Esophagus muscularis mucosa (tissue), 4 donors: ENCODE measurements at places on chromosomes 2 and 18.

DNA sequence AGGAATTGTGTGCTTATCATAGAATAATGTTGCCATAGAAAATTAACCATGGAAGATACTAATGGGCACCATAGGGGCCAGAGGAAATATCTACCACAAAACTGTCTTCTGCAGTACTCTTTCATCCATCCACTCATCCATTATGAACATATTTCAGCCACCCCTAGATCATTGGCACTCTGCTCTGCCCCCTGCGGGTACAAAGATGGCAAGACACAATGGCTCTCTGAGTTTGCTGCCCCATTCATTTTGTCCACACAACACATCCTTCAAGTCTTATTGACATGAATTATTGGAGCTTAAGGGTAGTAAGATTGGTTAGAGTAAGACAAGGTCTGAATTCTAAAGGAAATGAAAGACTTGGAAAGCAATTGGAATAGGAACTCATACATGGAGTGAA is 1224.7 kb upstream of the CELF4 start:
- no peak for DNase-seq

GRCh38 chr2:51650769-51651168 is 618.8 kb upstream of the NRXN1 start:
- DNase-seq = no peak

- no peak for DNase-seq
These were observed 4.7 kb downstream of the EEF1B2 start for GRCh38 chr2:206164261-206164862.

GRCh38 chr2:226671141-226671676 is 128.4 kb downstream of the IRS1 start:
- DNase-seq = no peak

- DNase-seq = no peak
These were observed 128.7 kb upstream of the TANK start for GRCh38 chr2:161031511-161031910.

- no peak for DNase-seq
These were observed 19.8 kb downstream of the ABHD3 start for GRCh38 chr18:21684731-21685130.

GRCh38 chr2:163647300-163647699 is 88.5 kb downstream of the FIGN start:
- DNase-seq = no peak

GRCh38 chr2:45616658-45617411 is 5.8 kb upstream of the SRBD1 start:
- DNase-seq = no peak

DNA sequence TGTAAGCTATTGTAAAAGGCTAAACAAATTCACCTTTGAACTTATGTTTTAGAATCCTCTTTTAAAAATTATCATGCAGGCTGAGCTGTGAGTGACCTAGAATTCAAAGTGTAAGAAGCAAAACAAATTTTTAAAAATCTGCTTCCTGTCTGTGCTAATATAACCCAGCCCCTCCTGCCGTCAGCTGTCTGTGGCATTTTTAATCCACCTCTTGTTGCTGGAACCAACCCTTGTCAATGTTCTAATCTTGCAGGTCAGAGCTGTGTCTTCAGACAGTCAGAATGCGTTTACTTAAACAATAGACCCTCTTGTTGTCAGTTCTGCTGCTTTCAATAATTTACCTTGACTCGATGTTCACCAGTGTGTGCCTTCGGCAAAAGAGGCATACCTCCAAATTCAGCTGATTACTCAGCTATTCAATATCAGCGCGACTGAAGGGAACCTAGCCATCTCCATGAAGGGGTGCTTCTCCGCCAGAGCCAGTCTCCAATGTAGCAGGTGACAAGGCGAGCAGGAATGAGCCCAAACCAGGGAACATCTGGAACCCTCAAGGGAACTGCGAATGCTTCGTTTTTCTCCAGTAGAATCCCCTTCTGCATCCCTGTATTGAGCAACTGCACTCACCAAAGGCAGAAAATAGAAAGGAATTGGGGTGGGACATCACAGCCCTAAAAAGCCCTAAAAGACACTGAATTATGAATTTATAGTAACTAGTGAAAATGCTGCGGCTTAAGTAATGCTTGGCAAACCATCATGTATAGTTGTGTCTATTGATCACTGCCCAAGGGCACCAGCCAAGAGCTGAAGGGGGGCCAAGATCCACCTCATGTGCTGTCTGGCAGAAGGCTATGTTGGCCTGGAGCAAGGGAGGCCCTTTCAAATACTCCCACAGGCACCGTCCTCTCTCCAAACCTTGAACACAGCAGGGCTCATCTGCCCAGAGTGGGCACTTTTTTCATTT is 62.5 kb downstream of the LYPD6B start:
- DNase-seq = no peak

DNA sequence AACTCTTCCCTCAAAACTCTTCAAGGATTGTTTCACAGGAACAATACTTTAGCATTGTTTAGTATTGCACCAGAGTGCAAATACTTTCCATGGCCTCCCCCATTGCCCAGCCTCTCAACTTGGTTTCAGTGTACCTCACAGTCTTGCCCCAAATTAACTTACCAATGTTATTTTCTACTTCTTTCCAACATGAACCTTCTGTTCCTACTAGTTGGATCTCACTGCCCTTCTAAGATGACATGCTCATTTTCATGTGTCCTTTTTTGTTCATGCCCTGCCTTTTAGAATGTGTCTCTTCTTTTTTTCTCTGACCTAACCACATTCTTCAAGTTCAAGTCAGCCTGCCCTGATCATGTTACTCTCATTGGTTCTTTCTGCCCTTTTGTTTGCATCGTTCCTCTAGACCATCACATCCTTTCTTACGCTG is 4.1 kb downstream of the SPATS2L start:
- no peak for DNase-seq

GRCh38 chr2:109535217-109535946 is 78.4 kb downstream of the SEPTIN10 start:
- DNase-seq = no peak

- no peak for DNase-seq
These were observed 121.9 kb upstream of the ACAA2 start for GRCh38 chr18:49935215-49935614.

DNA sequence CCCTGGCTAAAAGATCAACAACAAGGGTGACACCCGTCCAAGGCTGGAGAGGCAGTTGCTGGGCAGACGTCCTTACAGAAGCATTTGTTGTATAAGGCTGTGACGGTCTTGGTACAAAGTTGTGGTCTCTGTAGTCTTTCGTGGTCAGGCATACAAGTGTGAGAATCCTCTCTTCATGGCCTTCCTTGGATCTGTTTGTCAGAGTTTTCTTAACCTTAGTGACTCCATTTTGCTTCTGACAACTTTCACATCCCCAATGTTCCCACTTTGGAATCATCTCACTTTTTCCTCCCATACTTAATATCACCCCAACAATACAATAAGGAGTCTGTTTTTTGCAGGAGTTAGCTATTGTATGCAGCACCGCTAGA is 72.7 kb upstream of the ZCCHC2 start:
- DNase-seq = no peak

DNA sequence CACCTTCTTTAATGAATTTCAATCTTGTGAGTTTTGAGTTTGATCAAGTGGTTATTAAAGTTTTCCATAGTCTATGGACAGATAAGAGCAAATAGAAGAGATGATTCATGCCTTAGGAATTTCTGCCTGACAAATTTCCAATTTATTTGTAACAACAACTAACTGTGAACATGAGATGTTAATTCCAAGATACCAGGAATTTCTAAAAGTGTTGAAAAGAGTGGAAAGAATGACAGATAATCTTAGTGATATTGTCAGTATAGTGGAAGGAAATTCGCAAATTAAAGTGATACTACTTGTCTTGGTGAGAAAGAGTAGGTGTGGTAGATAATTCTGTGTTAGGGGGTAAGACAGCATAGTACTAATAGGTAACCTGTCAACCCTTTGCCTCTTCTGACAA is 82.4 kb downstream of the AGPS start:
- no peak for DNase-seq

- DNase-seq = no peak
These were observed 108.0 kb downstream of the DTNA start for GRCh38 chr18:34818064-34818463.

DNA sequence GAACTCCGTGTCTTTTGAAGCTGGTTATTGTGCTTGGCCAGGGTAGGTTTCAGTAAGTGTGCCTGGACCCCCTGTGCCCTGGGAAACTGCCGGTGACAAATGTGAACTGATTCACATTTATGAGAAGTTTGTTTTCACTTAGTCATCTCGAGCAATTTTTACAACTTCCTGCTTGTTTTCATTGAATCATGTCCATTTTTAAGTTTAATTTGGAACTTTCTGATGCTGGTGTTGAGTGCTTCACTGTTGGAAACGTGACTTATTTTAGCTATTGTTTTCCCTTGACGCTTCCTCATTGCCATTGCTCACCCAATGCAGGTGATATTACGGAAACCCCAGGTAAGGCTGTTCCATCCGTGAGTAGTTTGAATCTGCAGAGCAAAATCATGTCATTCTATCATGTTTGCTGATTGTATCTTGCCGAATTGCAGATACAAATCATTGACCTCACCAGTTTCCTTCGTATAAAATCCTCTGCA is 97.2 kb downstream of the RTN4 start:
- DNase-seq = no peak

GRCh38 chr2:80288576-80288975 is 16.0 kb downstream of the LRRTM1 start:
- no peak for DNase-seq

DNA sequence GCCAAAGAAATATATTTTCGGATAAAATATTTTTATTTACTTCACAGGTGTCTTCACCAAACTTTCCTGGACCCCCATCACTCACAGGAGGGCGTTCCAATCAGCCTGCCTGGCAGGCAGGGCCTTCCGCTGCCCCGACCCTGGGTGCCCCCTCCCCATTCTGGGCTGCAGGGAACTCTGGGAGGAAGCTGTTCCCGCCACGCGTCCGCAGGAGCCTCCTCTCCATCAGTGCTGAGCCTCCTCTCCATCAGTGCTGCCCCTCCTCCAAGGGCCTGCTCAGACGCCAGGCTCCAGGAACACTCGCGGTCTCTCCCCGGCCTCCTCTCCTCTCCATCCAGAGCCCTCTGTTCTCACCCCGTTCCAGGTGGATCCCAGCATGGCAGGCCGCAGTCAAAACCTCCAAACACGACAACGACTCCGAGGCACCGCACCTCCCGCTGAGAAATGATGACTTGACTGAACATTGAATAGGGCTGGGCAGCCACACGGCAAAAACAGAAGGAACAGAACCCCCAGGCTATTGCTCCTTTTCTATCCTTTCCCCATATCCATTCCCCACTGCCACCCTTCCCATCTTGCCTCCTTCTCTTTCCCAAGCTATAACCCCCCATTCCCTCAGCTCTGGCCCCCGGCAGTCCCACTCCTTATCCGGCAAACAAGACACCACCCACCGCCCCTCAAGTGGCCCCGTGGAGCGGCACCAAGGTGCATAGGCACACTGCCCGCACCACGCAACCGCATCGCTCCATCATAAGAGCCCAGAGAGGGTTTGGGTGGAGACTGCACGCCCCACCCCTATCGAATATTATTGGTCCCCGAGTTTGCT is 268.6 kb upstream of the RAB6C start:
- DNase-seq = peak; percentile 82

- no peak for DNase-seq
These were observed 18.8 kb upstream of the TEX44 start for GRCh38 chr2:231573698-231574421.

- DNase-seq = no peak
These were observed 48.1 kb upstream of the SIGLEC15 start for GRCh38 chr18:45777393-45777792.

GRCh38 chr2:186526281-186526680 is 40.2 kb downstream of the ZC3H15 start:
- DNase-seq = no peak

- no peak for DNase-seq
These were observed 68.8 kb downstream of the RAPGEF4 start for GRCh38 chr2:172804423-172804822.

DNA sequence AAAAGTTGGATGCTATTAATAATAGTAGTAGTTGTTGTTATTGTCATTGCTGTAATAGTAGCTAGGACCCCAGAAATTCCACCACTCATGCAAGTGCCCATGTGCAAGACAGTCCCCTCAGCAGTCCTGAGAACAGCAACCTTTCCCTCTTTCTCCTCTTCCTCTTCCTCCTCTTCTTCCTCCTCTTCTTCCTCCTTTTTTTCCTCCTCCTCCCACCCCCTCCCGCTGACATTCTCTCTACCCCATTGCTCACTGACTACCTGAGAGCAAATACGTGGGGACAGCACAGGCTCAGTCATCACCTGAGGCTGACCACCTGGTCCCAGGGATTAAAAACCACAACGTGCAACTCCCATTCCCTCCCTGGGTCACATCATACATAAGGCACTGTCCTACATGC is 41.8 kb downstream of the SMAD7 start:
- DNase-seq = no peak

- DNase-seq = no peak
These were observed 23.4 kb downstream of the DAPL1 start for GRCh38 chr2:158818511-158818910.

GRCh38 chr2:18721038-18721922 is 131.9 kb upstream of the NT5C1B start:
- no peak for DNase-seq

DNA sequence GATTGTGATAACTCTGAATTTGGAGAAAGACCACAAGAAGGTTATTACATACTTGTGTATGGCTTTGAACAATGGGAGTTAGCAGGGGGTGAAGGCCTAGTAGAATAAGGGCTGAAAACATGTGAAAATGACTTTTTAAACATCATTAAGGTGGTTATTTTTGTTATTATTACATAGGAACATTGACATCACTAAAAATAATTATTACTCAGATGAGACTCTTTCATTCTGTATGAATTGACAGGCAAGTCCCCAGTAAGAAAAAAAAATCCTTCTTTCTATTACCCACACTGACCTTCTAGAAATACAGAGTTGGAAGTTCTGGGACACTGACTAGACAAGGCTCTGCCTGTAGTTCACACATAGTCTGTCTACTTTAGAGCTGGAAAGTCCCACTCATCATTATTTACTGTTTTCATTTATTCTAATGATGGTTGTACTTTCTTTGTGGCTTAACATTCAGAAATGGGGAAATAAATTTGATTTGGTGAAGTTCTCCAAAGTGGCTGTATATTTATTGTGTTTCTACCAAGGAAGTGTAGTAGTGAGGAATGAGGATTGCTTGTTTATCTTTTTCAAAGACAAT is 219.6 kb upstream of the EPAS1 start:
- no peak for DNase-seq

- no peak for DNase-seq
These were observed 212.4 kb downstream of the RPIA start for GRCh38 chr2:88903749-88904353.

GRCh38 chr18:58211510-58211909 is 167.5 kb downstream of the NEDD4L start:
- no peak for DNase-seq

GRCh38 chr2:108911401-108911800 is 77.6 kb downstream of the EDAR start:
- peak; percentile 57 for DNase-seq

- DNase-seq = no peak
These were observed 156.1 kb upstream of the ID2 start for GRCh38 chr2:8525582-8526402.

DNA sequence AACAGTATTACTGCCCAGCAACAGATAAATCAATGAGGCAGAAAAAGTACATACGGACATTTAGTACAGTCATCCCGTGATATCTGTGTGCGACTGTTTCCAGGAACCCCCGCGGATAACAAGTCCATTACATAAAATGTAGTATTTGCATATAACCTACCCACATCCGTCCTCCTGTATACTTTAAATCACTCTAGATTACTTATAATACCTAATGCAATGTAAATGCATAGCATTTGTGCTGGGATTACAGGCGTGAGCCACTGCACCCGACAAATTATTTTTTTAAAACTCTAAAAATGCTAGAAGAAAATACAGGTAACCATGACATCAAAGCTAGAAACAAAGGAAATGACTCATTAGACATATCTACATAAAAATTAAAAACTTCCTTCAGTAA is 91.6 kb downstream of the FAM161A start:
- DNase-seq = no peak

- DNase-seq = no peak
These were observed 156.2 kb downstream of the PRPF40A start for GRCh38 chr2:152560873-152561595.
